ENCODE measurements at places on chromosomes 4 and X.

- DNase-seq = no peak
These were observed 186.0 kb upstream of the CXorf66 start for GRCh38 chrX:140151316-140151715.

- no peak for DNase-seq
These were observed 196.8 kb upstream of the FAT1 start for GRCh38 chr4:186920483-186920882.

GRCh38 chrX:18970465-18970864 lies 13.4 kb downstream of the PHKA2 start:
- no peak for DNase-seq

GRCh38 chrX:20595928-20596575 lies 329.3 kb upstream of the RPS6KA3 start:
- DNase-seq = no peak

DNA sequence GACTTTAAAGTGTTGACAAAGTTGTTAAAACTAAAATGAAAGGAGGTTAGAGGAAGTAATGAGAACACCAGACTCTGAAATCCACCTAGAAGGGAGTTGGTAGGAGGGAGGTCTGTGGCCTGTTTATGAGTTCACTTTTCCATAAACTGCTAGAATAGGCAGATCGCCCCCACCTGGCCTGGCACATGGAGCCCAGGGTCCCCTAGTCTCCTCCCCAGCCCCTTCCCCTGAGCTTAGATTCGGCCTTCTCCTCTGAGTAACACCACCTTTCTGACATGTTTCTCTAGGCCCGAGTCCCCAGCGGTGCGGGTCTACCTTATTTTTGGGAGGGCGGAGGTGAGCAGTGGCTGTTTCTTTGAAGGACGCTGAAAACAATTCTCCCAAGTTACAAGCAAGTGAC lies 54.5 kb upstream of the FAT1 start:
- DNase-seq = no peak

DNA sequence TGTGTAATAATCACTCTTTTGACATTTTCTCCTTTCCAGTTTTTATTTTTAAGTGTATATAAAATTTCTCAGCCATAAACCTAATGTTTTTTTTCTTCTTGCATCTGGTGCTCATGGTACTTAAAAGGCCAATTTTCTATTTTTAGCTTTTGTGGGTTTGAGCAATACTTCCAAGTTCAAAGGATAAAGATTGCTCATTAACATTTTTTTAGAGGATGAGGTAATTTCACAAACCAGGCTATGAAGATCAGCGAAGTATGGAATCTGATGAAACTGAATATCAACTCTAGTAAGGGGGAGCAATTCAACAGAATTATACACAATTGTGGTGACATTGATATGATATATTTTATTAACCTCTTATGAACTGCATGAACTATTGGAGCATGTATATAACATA lies 25.8 kb upstream of the KLHL34 start:
- no peak for DNase-seq

- DNase-seq = no peak
These were observed 113.3 kb upstream of the SHISA3 start for GRCh38 chr4:42284030-42284429.

DNA sequence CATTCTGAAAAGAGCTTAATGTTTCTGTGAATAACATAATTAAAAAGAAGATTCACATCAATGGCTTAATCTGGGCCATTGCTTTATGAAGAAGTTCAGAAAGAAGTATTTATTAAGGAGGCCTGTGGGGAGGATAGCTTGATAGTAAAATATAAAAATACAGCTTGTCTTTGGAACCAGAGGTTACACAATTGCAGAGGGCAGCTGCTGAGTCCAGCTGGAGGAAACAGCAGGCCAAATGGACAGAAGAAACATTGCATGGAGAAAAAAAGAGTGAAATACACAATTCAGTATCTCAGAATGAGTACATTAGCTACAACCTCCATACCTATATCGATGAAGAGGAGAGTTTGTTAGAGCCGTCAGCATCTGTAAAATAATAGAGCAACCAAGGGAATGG lies 148.0 kb upstream of the NPY2R start:
- DNase-seq = no peak

- no peak for DNase-seq
These were observed 115.3 kb downstream of the ATP8A1 start for GRCh38 chr4:42541647-42542046.

GRCh38 chr4:152289941-152290340 lies 246.0 kb downstream of the FBXW7 start:
- DNase-seq = no peak

DNA sequence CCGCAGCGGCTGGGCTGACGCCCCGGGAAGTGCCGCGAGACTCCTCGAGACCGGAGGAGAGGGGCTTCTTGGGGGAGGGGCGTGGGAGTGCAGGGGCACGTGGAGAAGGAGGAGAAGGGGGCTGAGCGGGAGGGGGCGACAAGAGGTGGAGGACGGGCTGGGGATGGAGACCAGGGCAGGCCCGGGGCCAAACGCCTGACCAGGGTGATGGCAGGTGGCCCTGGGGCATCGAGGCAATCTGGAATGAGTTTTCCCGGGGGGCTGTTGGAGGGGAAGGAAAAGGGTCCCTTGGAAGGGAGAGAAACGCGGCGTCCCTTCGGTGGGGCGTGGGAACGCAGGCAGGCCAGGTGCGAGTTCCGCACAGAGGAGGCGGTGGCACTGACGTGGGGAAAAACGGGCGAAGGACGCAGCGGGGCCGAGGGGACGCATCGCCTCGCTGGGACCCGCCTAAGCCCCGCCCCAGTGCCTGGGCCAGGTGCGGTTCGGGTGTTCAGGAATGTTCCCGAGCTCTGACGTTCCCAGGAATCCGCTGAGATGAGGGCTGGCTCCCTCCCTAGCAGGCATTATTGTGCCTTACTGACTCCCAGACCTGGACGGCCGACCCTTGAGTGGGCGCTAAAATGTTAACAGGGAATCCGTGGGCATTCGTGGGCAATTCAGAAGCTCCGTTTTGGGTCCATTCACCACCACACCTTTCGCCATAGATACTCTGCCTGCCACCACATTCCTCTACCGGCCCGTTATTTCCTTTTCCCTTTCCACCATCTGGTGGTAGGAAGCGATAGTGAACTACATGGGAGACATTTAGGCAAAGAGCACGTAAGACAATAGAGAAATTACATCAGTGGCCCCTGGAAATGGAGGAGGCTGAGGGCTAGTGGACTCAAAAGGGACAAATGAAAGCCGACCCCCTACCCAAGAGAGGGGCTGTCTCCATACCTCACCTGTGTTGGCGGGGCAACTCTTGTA lies 795 bp upstream of the SH3KBP1 start:
- DNase-seq = no peak

GRCh38 chr4:30770049-30770549 lies 49.9 kb downstream of the PCDH7 start:
- DNase-seq = no peak

GRCh38 chr4:85866508-85866907 lies 391.6 kb downstream of the ARHGAP24 start:
- no peak for DNase-seq

GRCh38 chrX:107123750-107124149 lies 5.1 kb upstream of the RBM41 start:
- DNase-seq = no peak

GRCh38 chrX:70762285-70762684 lies 146.2 kb downstream of the TEX11 start:
- no peak for DNase-seq

DNA sequence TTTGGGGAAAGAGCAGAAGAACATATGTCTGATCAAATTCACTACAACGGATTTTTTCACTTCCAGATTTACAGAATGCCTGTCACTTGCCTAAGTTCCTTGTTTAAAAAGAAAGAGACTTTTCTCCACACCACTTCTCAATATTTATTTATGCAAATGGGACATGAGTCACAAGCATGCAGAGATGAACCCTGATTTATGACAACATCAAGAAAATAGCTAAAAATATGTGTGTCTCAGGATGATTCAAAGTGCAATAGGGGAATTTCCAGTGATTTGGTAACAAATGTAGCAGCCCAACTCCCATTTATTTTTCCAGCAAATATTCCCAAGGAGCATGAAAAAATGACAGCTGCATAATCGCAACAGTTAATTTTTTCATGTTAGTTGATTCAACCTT lies 180.4 kb upstream of the FAT1 start:
- DNase-seq = no peak

- no peak for DNase-seq
These were observed 198.5 kb downstream of the RELL1 start for GRCh38 chr4:37487668-37488067.

- DNase-seq = no peak
These were observed 16.8 kb downstream of the BANK1 start for GRCh38 chr4:101807351-101807750.

DNA sequence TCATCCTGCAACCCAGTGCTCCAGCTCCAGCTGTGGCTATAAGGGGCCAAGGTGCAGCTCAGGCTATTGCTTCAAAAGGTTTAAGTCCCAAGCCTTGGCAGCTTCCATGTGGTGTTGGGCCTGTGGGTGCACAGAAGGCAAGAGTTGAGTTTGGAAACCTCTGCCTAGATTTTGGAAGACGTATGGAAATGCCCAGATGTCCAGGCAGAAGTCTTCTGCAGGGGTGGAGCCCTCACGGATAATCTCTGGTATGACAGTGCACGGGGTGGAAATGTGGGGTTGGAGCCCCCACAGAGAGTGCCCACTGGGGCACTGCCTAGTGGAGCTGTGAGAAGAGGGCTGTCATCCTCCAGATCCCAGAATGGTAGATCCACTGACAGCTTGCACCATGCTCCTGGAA lies 44.5 kb downstream of the CYTL1 start:
- DNase-seq = no peak

GRCh38 chrX:21171181-21171580 lies 203.0 kb upstream of the CNKSR2 start:
- DNase-seq = no peak

GRCh38 chr4:139685180-139685579 lies 19.6 kb downstream of the MGST2 start:
- no peak for DNase-seq

- DNase-seq = no peak
These were observed 31.9 kb downstream of the NPFFR2 start for GRCh38 chr4:72063726-72064125.

GRCh38 chr4:85672959-85673358 lies 198.0 kb downstream of the ARHGAP24 start:
- DNase-seq = no peak

GRCh38 chr4:37758226-37758625 lies 68.3 kb upstream of the PGM2 start:
- DNase-seq = no peak

DNA sequence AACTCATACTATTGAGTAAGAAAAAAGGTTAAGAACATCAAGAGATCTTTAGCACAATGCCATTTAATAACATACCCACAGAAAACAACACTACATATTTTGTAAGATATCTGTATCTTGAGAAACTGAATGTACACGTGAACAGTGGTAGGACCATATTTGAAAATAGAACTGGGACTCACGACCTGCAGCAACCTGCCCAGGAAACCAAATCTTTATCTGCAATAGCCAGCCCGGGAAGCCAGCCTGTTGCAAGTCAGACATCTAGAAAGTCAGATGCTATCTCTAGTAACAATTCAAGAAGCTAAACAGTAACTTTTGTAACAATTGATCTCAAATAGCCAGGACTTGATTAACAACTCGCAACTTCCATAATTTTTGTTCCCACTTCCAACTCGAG lies 52.6 kb upstream of the SOD3 start:
- DNase-seq = no peak

DNA sequence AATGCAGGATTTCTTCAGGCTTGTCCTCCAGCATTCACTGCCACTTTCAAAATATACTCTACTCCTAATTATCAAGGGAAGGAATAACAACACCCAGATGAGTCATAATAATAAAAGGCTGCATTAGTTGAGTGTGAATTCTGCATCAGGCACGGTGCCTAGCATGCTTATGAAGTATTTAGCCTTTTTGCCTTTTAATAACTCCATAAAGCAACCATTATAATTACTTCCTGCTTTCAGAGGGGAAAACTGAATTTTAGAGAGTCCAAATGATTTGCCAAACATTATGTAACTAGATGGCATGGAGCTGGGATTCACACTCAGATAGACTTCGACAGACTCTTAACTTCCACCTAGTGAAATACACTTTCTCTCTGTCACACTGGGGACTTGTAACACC lies 2365.5 kb downstream of the PCDH7 start:
- no peak for DNase-seq

- DNase-seq = no peak
These were observed 36.0 kb upstream of the SPON2 start for GRCh38 chr4:1208266-1208961.

DNA sequence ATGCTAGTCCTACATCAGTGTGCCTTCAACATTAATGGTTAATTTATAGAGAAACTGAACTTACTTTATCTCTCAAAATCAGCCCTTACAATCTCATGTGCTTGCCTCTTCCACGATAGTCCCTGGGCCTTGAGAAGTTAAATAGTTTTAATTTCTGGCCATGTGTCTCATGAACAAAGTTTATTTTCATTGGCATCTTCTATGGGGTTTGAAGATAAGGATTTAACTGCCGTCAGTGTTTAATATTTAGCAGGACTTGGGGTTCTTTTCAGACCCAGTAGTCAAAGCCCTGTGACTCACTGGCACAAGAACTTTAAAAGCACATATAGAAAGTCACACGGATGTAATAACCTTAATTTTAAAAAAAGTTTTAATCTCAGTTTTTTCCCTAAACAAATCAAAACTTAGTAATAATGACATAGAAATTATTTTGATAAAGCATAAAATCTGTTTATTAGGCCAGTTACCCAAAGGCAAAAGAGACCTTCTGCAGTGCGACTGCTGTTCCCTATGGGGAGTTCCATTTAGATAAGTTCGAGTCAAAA lies 10.1 kb upstream of the MPP1 start:
- no peak for DNase-seq

GRCh38 chr4:68570122-68570507 lies 6.0 kb downstream of the UGT2B17 start:
- no peak for DNase-seq

- no peak for DNase-seq
These were observed 539.8 kb downstream of the ADGRL3 start for GRCh38 chr4:61739887-61740286.

- no peak for DNase-seq
These were observed 70.9 kb downstream of the WFS1 start for GRCh38 chr4:6340446-6341015.

- no peak for DNase-seq
These were observed 53.5 kb upstream of the PUDP start for GRCh38 chrX:7201496-7201895.

DNA sequence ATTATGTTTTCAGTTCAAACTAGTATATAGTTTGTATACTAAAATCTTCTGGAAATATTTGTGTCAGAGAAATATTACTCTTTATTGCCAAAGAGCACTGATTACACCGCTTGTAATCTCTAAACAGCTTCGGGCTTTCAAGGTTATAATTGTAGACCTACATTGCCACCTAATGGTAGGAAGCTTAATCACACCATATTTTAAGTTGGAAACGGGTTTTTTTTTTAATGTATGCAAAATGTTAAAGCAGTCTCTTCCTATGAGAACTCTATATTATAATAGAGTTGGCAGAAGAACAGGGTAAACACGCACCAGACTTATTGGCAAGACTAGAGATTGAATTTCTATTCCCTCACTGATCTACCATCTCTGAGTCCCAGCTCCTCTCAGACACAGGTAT lies 19.5 kb upstream of the NFXL1 start:
- no peak for DNase-seq

Data from activated CD4-positive, CD25-positive, alpha-beta regulatory T cell treated with anti-CD3 and anti-CD28 coated beads, Interleukin-2, amount 50 U/mL, for 16 hours (primary cell).